ENCODE measurements at places on chromosomes 2 and 18.
A peak's percentile ranks its signal among the peaks of the same experiment; 100 is the strongest.

DNA sequence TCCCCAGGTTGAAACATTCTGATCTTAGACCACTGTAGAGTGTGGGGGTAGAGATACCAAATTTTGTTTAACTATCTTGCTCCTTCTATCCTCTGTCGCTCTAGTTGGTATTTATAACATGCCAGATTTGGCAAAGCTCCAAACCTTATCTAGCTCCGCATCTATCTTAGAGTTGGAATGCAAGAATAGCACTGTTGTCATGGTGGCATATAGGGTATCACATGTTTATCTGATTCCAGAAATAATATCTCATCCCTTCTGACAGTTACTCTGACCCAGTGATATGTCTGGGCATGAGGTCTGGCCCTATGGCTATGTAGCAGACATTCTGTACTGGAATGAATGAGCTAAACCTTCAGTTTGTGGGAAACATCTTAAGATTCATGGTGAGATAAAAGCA is 51.7 kb downstream of the CABYR start:
- DNase-seq = peak; percentile 27

- DNase-seq = no peak
Measured at GRCh38 chr18:39350945-39351344, 1785.3 kb upstream of the CELF4 start.

DNA sequence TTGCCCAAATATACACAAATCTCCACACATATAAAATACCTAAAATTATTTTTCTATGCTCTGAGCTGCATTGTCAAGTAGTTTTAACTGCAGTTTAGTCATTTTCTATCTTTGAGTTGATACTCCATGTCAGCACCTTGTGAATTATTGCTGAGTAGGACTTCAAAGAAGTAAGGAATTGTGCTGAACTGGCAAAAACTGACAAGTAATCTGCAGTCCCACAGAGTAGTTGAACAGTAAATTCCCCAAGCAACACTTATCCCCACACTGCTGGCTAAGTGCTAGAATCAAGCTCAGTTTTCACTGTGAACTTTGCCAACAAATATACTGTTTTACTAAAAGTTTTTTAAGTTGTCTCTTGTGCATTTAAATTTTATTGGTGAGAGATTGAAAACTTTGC is 141.8 kb upstream of the ST6GAL2 start:
- no peak for DNase-seq

- DNase-seq = no peak
Measured at GRCh38 chr2:118830881-118831280, 16.6 kb downstream of the EN1 start.

- peak; percentile 4 for DNase-seq
Measured at GRCh38 chr2:218805627-218806026, 23.7 kb downstream of the CYP27A1 start.

GRCh38 chr18:42644729-42645131 is 470.8 kb downstream of the RIT2 start:
- no peak for DNase-seq

- DNase-seq = no peak
Measured at GRCh38 chr2:201260302-201260800, at the start of gene CASP8. Gene CASP8 (plus strand): TSS chr2:201260536. CDS start chr2:201266487, 5,951 bp downstream.

DNA sequence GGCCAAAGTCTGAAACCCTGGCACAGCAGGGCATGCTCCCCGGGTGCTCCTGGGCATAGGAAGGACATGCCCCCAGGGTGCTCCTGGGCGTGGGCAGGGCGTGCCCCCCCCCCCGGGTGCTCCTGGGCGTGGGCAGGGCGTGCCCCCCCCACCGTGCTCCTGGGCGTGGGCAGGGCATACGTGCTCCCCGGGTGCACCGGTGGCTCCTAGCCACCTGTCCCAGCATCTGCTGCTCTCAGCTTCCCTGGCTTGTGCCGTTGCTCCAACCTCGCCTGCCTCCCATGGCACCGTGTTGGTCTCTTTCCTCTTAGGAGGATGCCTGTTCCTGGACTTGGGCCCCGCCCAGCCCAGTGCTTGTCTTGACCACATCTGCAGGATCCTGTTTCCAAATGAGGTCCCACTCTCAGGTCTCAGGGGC is 95.6 kb upstream of the CTDP1 start:
- peak; percentile 45 for DNase-seq

DNA sequence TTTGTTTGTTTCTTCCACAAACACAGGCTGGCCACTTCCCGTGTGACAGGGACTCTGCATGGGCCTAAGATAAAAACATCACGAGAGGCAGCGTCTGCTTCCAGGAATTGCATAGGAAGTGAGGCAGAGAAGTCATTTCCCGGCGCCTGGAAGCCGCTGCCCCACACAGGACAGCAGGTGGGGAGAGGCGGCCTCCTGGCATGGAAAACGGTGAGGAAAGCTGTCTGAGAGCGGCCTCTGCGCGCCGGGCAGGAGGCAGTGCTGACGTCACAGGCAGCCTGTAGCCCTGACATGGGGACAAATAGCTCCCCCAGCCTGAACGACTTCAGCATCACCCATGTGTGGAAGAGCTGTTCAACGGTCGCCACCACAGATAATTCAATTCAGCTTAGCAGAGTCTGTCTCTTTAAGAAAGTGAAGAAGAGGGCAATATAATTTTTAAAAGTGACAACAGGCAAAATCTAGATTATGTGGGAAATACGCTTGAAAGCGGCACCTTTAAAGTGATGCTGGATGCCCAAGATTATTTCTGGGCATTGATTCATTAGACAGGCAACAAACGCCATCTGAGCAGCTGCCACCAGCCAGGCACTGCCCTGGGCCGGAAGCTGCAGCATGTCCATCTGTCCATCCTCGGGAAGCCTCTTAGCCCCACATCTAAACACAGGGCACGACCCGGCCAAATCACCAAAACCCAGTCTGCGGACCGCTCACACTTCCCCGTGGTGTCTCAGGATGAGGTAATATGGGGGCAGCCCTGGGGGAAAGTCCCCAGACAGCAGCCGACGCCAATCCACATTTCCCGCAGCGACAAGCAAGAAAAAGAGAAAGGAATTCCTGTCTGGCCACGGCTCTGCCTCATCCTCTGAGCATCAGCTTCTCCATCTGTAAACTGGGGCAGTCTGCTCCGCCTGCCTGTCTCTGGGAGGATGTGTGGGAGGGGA is 138.9 kb downstream of the PXDN start:
- no peak for DNase-seq

GRCh38 chr2:33408109-33408508 is 68.3 kb upstream of the RASGRP3 start:
- no peak for DNase-seq

DNA sequence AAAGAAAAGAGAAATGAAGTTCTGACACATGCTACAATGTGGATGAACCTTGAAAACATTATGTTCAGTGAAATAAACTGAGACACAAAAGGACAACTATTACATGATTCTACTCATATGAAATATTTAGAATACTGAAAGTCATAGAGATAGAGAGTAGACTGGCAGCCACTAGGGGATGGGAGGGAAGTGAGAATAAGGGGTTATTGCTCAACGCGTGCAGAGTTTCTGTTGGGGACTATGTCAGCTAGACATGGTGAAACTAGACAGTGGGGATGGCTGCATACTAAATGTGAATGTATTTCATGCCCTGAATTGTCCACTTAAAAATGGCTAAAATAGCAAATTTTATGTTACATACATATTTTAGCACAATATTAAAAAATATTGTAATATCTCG is 108.7 kb upstream of the ATL2 start:
- DNase-seq = no peak

DNA sequence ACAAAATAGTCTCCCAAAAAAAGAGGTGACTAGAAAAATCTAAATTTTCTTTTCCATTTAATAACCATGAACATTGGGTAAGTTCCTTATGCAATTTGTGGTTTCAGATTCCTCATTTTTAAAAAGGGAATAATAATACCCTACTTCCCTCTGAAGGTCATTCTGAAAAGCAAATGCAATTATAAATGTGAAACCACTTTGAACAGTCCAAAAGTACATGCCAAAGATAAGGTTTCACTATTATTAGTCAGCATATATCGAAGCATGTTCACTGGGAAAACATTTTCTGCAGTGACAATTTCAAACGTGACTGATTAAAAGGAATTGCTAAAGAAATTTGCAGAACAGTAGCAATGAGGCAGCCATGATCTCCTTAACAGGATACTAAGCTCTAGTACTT is 100.1 kb upstream of the RNF152 start:
- no peak for DNase-seq

- no peak for DNase-seq
Measured at GRCh38 chr2:240966906-240967680, 31.3 kb upstream of the SNED1 start.

GRCh38 chr2:177612659-177613058 is 220.1 kb downstream of the AGPS start:
- DNase-seq = no peak

GRCh38 chr2:156430236-156430979 is 5.8 kb upstream of the GPD2 start:
- DNase-seq = no peak

- DNase-seq = no peak
Measured at GRCh38 chr2:200962811-200963123, 693 bp downstream of the ORC2 start.

DNA sequence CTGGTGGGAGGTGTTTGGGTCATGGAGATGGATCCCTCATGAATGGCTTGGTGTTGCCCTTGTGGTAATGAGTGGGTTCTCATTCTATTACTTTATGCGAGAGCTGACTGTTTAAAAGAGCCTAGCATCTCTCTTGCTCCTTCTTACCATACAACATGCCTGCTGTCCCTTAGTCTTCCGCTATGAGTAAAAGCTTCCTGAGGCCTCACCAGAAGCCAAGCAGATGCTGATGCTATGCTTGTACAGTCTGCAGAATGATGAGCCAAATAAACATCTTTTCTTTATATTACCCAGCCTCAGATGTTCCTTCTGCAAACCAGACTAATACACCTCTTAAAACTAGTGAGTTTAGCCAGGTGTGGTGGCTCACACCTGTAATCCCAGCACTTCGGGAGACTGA is 23.1 kb downstream of the EVA1A start:
- no peak for DNase-seq

- no peak for DNase-seq
Measured at GRCh38 chr2:225272173-225272572, 127.3 kb upstream of the NYAP2 start.

GRCh38 chr2:96884299-96885094 is 14.6 kb upstream of the SEMA4C start:
- DNase-seq = no peak

GRCh38 chr18:73891572-73892421 is 255.8 kb downstream of the FBXO15 start:
- no peak for DNase-seq

DNA sequence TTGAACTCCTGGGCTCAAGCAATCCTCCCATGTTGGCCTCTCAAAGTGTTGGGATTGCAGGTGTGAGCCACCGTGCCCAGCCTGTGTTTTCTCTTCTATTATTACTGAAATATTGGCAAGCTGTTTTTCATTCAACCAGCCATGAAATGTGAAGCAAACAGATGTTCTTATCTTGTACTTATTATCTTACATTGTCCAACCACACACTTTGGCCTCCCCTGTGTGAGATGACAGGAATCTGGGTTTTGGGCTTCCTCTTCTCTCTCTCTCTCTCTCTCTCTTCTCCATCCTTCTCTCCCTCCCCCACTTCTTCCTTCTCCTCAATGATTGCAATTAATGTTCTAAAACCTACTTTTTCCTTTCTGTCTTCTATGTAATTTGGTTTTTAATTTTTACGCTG is 33.1 kb downstream of the RAMP1 start:
- DNase-seq = no peak

DNA sequence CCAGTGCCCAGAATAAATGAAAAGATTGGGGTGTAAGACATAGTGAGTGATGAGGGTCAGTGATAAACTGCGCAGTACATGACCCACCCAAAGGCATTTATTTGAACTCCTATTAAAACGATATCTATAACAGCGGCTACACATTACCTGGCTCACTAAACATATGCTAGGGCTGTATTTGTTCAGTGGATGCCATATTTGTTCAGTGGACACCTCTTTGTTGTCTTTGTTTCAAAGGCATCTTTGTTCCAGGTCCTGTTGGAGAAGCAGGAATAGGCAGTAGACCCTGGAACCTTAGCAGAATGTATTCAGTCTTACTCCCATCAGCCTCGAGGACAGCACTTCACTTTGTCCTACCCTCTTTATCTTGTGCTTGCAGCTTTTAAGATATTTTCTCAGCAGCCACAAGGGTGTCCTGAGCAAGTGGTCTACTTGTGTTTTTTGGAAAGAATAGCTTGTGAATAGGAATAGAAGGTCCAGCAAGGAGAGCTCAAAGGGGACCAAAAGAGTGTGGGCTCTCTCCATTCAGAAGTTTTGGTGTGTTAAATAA is 650.8 kb upstream of the FANCL start:
- no peak for DNase-seq

- no peak for DNase-seq
Measured at GRCh38 chr2:164711766-164712138, 90.5 kb upstream of the GRB14 start.

GRCh38 chr2:30649278-30649677 is 158.0 kb downstream of the CAPN13 start:
- no peak for DNase-seq

DNA sequence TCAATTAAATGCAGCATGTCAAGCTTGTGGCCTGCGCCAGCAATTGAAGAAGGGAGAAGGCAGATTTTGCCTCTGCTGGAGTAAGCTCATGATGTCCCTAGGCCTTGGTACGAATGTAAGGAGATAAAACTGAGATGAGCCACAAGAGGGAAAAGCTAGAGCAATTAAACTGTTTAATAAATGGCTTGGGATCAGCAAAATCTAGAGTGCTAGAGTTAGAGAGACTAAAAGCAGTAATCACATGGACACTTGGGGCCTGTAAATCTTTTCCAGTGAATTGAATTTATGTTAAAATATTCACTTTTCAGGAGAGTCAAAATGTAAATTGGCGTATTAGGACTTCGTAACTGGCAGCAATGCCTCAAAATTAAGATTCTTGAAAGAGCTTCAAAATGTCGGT is 86.2 kb downstream of the CDK15 start:
- no peak for DNase-seq

GRCh38 chr2:8684878-8685696 is 3.2 kb downstream of the ID2 start:
- peak; percentile 73 for DNase-seq

GRCh38 chr2:79025421-79025820 is at the start of gene REG3G:
Gene REG3G (plus strand): TSS chr2:79025702. CDS start chr2:79026094, 392 bp downstream.
- no peak for DNase-seq

DNA sequence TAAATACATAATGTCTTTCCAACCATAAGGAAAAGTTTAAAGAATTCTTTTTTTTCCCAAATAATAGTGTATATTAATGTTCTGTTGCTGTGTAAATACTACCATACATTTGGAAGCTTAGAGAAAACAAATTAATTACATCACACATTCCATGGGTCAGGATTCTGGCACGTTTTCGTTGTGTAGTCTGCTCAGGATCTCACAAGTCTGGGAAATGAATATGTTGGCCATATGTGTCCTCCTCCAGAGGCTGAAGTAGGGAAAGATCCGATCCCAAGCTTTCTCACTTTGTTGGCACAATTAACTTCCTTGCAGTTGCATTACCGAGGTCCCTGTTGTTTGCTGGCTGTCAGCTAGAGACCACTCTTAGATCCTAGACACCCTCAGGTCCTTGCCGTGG is 83.9 kb downstream of the RPRM start:
- DNase-seq = no peak

- no peak for DNase-seq
Measured at GRCh38 chr2:189304360-189304759, 124.8 kb upstream of the COL5A2 start.

GRCh38 chr2:64400105-64400728 is 53.7 kb upstream of the LGALSL start:
- no peak for DNase-seq

- no peak for DNase-seq
Measured at GRCh38 chr2:96869281-96869821, 529 bp downstream of the SEMA4C start.

Measured in NCI-H2171 (cell line).